ENCODE measurements at places on chromosomes 3 and 15.

DNA sequence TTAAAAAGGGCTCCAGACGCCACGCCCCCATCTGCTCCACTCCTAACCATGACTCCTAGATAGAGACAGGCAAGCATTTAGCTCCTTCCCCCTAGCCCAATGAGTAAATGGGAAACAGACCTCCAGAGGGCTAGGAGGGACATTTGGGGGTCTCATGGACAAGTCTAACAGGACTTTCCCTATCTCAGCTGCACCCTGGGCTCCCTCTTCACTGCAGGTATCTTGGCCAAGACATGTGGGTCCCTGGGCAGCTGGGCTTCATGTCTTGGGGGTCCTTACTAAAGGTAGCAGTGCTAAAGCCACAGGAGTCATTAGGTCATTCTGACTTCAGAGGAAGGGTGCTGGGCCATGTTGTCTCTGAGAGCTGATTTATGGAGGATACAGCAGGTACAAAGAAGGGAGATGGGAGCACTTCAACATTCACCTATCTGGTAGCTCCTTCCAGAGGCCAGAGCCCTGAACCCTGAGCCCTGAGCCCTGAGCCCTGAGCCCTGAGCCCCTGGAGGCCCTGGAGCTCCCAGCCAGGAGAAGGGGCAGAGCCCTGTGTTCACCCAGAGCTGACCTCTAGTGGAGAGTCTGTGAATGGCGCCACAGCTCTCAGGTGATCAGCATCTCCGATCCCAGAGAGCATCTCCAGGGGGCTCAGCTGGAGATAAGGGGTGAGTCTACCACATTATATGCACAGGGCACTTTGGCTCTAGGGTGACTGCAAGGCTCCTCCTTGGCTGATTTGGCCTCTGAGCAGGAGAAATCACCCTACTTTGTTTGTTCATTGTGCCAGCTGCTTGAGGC lies 40.1 kb upstream of the EPHB1 start:
- no peak for DNase-seq

GRCh38 chr3:103862415-103862814 lies 1427.6 kb downstream of the ZPLD1 start:
- DNase-seq, result no peak

GRCh38 chr3:160990446-160990845 lies 114.7 kb downstream of the B3GALNT1 start:
- DNase-seq, result no peak

GRCh38 chr3:70179111-70179510 lies 133.3 kb downstream of the MDFIC2 start:
- DNase-seq, result no peak

DNA sequence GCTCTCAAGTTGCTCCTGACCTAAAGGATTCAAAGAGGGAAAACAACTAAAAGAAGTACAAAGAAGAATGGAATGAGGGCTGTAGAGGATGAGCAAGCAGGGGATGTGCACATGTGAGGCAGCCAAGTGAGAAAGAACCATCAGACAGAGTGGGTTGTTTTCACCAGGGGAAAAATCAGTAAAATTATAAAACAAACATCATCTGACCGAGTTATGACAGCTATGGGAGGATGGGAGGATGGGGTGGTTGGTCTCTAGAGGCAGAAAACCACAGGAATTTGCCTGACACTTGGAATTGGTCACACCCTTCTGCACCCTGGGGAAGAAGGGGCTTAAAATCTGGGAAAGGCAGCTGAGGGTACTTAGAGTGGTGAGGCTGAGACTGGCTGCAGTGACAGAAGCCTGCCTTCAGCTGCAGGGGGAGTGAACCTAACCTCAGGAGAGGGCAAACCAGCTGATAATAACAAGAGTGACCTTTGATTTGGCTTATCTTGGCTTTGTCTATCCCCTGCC lies 10.1 kb downstream of the ARHGAP31 start:
- no peak for DNase-seq

- no peak for DNase-seq
Observed at GRCh38 chr15:64071931-64072765, 21.5 kb downstream of the CIAO2A start.

DNA sequence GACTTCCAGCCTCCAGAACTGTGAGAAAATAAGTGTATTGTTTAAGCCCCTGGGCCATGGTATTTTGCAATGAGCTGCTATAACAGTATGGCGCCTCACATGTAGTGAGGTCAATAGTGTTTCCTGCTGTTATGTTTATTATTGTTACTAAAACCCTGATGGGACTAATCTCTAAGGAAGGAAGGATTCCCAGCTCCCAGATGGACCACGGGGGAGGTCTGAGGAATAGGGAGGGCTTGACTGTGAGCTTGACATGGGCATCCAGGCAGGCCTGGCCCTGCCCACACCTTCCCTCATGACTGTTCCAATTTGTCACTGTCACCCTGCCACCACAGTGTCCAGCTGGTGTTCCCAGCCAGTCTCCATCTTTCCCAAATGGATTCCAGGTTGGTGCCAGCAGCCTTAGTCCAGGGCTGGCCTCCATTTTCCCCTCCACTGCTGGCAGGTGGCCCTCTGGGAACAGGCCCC lies 14.5 kb upstream of the SLC41A3 start:
- DNase-seq, result no peak

- no peak for DNase-seq
Observed at GRCh38 chr3:160986069-160986468, 119.1 kb downstream of the B3GALNT1 start.

- no peak for DNase-seq
Observed at GRCh38 chr3:42182555-42182954, 83.4 kb downstream of the CCK start.

GRCh38 chr15:70439304-70439877 lies 324.0 kb downstream of the UACA start:
- DNase-seq, result no peak

- no peak for DNase-seq
Observed at GRCh38 chr3:39137435-39137936, 15.9 kb downstream of the CSRNP1 start.

- no peak for DNase-seq
Observed at GRCh38 chr15:52109559-52110451, 2.8 kb downstream of the BCL2L10 start.

DNA sequence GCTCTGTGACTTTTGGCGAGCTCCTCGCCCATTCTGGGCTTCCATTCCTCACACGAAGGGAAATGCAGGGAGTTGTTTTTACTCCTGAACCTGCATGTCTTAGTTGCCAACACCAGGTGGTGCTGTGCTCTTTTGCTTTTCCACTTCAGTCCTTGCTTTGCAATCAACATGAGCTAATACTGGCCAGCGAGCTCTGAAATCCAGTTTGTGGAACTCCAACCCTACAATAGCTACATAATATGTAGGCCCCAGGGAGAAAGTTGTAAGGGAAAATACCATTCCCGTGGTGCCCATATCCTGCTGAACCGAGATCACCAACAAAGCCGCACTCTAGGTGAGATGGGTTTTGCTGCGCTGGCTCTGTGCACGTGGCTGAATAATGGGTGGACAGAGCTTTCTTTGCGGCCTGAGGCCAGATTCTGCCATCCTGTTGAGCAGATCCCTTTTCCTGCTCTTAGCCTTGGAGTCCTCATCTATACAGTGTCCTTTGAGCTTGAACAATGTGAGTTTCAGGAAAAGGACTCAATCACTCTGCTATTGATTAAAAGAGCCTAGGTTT lies 25.0 kb downstream of the LSM3 start:
- no peak for DNase-seq

GRCh38 chr3:27939940-27940339 lies 217.8 kb upstream of the EOMES start:
- DNase-seq, result no peak

GRCh38 chr15:89383365-89384175 lies 48.9 kb upstream of the POLG start:
- no peak for DNase-seq

DNA sequence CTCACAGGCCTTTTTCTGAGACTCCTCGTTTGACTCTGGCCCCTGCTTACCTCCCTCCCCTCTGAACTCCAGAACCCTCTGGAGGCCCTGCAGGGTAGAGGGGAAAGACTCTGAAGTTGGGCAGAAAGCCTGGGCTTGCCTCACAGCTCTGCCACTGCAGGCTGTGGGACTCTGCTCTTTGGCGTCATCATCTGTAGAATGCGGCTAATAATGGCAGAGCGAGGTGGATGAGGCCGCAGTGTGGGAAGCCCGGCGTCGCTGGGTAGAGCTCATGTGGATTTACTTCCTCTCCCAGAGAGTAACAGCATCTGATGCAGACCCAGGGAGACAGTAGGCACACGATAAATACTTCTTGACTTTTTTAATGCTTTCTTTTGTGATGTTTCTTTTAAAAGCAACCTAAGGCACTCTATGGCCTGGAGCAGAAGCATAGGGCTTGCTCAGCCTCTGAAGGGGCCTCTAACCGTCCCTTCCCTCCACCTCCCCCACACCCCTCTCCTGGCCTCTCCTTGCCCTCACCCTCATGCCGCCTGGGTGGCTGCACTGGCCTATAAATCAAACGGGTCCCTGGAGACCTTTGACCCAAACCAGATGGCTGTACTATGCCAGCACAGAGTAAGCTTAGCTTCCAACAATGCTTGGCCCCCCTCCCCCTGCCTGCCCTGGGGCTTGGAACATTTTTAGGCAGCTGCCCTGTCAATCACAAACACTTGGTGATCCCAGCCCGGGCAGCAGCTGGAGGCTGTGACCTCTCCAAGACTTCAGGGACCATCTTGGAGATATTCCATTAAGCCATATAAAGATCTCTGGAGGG lies 32.9 kb downstream of the SPSB4 start:
- DNase-seq, result no peak

GRCh38 chr3:171245796-171246765 lies 214.1 kb downstream of the TNIK start:
- no peak for DNase-seq

- DNase-seq, result no peak
Observed at GRCh38 chr3:58134468-58134867, 76.3 kb downstream of the DNASE1L3 start.

DNA sequence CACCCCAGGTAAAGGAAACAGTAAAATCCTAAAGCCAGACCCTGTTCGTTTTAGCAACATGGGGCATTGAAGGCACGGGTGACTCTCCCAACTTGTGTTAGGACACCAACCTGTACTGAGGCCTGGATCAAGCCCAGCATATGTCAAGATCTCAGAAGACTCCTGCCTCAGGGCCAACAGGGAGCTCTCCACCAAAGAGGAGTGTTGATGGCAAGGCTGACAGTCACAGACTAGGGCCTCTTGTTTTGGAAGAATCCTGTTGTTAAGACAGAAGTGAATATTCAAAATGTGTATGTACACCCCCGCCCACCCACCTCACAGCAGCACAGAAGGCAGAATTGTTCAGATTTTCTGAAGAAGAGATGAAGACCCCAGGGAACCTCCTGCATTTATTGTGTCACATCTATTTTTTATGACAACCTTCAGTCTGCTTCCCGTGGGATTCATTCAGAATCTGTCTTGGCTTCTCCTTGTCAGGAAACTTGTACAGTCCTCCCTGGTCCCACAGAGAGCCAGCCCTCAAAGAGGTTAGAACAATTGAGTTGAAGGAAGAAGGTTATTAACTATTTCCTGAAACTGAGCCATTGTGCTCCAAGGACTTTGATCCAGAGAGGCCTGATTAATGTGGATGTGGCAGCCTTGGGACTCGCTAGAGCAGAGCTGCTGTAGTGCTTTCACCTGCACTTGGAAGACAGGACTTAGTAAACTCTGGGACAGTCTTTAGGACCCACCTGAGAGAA lies 61.7 kb upstream of the PLXNA1 start:
- no peak for DNase-seq

- DNase-seq, result peak; percentile 41
Observed at GRCh38 chr3:47381317-47382157, 716 bp downstream of the PTPN23 start.

GRCh38 chr3:101212730-101213129 lies 107.6 kb downstream of the IMPG2 start:
- DNase-seq, result no peak

DNA sequence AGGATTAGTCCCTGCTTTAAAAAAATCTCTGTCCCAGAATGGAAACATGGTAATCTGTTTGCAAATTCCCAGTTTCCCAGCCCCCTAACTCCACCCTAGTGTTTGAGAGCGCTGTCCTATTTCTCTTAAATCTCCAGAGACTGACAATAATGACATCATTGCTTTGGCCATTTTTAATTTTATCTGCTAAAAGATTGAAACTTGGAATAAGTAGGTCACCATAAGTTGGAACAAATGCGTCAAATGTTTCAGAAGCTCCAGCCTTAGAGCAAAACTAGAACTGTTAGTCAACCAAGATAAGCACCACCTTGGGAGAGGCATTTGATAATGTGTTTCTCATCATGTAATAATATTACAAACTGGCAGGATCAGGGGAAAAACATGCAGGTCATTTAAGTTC lies 25.7 kb upstream of the MB21D2 start:
- no peak for DNase-seq

- no peak for DNase-seq
Observed at GRCh38 chr3:149609595-149609994, 48.2 kb downstream of the WWTR1 start.

DNA sequence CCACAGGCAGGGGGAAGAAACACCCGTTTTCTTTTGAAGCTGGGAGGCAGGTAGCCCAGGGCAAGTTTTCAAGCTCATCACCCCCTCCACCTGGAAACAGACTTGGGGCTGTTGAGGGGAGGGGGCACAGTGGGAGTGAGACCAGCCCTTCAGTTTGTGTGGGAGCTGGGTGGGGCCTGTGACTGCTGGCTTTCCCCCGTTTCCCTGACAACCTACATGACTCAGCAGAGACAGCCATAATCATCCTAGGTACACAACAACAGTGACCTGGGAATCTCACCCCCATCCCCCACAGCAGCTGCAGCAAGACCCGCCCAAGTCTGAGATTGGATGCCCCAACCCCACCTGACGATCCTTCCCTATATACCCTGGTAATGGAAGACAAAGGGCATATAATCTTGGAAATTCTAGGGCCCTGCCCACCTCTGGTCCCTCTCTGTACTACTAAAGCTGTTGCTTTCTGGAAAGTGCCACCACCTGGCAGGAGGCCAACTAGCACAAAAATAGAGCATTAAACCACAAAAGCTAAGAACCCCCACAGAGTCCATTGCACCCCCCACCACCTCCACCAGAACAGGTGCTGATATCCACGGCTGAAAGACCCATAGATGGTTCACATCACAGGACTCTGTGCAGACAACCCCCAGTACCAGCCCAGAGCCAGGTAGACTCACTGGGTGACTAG lies 422.2 kb upstream of the SGO1 start:
- no peak for DNase-seq

DNA sequence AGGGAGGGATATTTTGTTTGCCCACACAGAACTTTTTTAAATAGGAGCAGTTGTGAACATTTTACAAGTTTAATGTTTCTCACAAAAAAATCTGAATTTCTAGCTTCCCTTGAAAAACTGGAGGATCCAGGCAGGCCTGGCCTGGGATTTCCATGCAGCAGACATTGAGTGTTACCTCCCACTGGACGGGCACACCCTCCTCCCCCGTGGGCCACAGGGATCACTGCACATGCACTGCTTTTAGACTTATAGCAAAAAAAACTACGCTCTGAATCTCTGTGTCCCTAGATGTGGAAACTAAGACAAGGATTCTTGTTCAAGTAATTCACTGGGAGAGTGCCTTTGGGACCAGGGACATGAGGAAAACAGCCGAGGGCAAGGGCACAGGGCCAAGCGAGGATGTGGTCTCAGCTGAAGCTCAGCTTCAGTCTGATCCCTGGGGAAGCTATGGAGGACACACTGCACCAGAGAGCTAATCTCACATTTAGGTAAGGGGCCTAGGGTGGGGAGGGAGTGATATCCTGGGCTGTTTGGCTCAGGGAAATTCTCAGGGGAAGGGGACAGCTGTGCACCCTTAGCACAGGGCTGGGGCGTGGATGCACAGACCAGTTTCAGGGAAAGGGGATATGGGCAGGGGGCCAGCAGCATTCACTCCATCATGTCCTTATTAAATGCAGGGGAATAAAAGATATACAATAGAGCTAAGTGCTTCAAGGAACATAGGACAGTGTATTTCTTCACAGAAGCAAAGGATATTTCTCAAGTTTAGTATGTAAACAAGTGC lies 46.0 kb downstream of the FSIP1 start:
- DNase-seq, result no peak
